ENCODE measurements at places on chromosomes 11 and 22.

GRCh38 chr22:17969701-17970113, 54.7 kb downstream of the MICAL3 start:
- peak; percentile 28 for DNase-seq

DNA sequence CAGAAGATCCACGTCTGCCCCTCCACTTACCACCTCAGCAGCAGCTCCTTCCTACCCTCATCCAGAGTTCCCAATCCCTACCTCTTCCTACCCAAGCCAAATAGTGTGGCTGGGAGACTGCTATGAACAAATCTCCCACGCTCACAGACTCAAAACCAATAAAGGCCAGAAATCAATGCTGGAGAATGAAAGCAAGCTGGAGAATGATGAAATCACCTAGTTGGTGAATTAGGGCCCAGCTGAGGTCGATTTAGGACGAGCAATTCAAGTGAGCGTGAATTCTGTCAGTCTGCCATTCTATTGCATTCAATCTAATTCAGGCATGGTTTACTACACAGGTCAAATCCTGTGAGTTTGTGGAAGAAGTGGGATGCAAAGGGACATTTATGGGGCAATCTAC, 22.5 kb downstream of the COMMD9 start:
- no peak for DNase-seq

DNA sequence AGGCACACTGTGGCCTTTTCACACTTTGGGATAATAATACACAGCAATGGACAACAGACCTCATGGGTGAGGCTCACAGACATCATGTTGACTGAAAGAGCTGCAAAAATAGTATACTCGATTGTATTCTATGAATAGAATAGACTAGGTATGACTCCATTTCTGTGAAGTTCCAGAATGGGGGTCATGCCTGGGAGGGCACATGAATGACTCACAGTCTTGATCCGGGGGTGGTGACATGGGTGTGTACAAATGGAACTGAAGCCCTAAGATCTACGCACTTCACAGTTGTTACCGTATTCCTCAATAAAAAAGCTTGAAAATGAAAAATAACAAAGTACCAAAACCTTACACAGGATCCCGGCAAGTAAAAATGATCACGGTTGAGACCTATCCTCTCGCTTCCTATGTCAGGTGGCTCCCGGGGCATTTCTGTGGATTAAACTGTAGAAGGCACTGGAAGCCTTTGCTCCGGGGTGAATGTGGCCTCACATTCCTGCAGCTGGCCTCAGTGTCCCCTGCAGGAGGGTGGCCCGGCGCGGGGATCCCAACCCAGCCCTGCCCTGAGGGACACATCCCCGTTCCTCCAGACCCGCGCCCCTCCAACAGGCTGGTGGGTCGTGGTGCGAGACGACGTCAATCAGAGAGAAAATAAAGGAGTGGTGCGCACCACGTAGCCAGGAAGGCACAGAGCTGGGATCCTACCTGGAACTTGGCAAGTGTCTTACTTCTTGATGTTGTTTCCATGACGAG, 75.9 kb downstream of the NECTIN1 start:
- DNase-seq: no peak

GRCh38 chr22:35397095-35397904, 2.6 kb upstream of the MCM5 start:
- no peak for DNase-seq

- no peak for DNase-seq
Measured at GRCh38 chr11:134429106-134429505, 17.1 kb upstream of the B3GAT1 start.

GRCh38 chr11:65211293-65212105, 29.8 kb downstream of the CAPN1 start:
- no peak for DNase-seq

- DNase-seq: no peak
Measured at GRCh38 chr22:40071720-40072119, 77.0 kb downstream of the FAM83F start.

DNA sequence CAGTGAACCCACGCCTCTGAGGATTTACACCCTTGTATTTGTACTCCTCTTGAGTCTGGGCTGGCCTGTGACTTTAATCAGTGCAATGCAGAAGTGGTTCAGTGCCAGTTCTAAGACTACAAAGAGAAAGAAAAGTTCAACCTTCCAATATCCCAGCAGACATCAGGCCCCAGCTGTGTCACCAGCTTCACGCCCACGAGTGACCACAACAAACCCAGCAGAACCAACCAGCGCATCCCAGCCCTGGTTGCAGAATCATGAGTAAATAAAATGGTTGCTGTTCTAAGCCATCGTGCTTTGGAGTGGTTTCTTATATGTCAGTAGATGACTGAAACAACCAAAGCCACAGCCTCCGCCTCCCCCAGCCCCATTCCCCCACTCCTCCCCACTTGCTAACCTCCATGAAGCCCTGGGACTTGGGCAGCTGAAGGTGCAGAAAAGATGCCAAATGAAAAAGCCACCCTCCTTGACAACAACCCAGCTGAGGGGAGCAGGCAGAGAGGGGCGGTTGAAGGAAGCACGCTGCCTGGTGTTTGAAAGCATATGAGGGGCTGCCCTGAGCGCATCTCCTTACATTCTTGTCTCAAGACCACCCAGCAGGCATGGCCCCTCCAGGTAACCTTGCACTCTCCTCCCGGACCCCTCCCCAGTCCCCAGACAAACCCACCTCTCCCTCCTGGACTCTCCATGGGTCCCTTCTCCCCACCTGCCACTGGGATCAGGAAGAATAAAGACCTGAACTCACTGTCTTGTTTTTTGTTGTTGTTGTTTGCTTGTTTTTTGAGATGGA, 20.9 kb downstream of the TSKU start:
- DNase-seq: no peak
